ENCODE measurements at places on chromosomes 2 and 18.

DNA sequence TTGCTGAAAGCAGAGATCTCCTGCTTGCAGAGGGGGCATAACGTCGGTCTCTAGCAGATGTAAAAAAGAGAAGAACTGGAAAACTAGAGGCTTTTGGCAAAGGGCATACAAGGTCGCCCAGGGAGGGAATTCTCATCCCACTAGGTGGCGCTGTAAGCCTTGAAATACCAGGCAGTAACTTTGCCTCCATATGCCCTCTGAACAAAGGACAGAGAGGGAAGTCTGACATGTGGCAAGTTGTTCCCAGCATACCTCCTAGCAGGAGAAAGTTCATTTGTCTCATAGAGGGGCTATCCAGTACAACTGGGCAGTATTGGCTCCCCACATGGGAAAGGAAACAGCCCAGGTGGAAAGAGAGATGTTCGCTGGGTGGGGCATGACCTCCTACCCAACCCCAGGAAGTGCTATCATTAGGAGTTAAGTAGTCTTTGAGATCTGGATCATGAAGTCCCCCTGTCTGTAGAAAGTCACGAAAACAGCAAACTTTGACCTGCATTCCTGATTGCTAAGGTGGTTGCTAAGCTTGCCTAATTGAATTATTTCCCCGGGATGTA lies 39.9 kb downstream of the STK17B start:
- peak; percentile 73 for DNase-seq

- DNase-seq, result peak; percentile 91
Measured at GRCh38 chr2:96163768-96164429, 18.7 kb upstream of the DUSP2 start.

- no peak for DNase-seq
Measured at GRCh38 chr18:59650266-59650820, 46.9 kb downstream of the CCBE1 start.

DNA sequence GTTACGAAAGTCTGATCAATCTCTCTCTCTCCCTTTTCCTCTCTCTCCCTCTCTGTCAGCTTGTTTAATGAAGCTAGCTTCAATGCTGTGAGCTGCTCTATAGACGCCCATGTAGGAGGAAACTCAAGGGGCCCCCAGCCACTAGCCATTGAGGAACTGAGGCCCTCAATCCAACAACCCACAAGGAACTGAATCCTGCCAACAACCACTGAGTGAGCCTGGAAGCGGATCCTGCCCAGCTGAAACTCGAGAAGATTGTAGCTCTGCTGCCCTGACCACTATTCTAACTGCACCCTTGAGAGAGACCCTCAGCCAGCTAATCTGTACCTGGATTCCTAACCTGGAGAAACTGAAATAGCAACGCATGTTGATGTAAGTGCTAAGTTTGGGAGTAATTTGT lies 129.2 kb downstream of the BCL11A start:
- DNase-seq, result no peak

DNA sequence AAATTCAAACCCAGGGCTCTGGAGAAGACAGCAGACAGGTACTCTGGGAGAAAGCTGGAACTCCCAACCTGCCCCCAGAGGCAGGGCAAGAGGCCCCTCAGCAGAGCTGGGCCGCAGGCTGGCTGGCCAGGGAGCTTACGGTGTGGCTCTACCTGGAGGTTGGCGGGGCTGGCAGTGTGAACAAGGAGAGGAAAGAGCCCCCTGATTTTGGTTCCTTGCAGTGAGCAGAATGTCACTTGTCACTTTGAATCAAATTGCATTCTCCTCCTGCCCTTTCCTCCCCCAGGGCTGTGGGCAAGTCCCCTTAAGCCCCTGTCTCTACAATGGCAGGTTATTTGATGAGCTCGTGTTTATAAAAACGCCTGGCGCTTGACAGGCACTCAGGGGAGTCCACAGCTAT lies 32.6 kb downstream of the MYO7B start:
- no peak for DNase-seq

- no peak for DNase-seq
Measured at GRCh38 chr2:188117706-188118105, 174.0 kb upstream of the GULP1 start.

DNA sequence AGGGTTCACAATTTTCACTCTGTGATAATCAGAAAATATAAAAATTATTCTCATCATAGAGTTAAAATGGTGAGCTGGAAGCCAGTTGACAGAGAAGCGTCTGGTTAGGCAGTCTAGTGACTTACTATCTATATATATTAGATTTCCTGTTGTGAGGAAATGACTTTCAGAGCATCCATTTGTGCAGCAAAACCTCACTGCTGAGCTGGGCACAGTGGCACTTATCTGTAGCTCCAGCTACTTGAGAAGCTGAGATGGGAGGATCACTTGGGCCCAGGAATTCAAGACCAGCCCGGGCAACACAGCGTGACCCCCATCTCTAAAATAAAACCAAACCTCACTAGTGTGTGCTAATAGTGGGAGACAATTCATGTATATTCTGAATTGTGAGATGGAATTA lies 7.2 kb upstream of the KIAA2012 start:
- no peak for DNase-seq

DNA sequence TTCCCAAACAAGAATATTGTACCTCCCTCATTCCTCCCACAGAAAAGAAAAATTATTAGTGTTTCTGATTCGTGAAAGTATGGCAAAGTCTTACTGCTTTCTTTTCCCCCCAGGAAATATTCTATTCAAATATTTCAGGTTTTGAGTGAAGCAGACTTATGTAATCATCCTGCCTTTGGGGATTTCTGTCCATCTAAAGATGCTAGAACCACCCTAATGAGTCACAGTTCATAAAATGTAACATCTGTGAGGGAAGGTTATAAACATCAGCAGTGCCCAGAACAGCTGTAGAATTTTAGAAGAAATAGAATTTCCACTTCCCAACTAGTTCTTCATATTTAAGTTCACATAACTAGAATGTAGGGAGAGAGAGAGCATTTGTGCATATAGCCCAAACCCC lies 39.0 kb downstream of the EEF1B2 start:
- DNase-seq, result no peak

GRCh38 chr2:25367296-25367695 lies 25.6 kb upstream of the DNMT3A start:
- DNase-seq, result no peak

DNA sequence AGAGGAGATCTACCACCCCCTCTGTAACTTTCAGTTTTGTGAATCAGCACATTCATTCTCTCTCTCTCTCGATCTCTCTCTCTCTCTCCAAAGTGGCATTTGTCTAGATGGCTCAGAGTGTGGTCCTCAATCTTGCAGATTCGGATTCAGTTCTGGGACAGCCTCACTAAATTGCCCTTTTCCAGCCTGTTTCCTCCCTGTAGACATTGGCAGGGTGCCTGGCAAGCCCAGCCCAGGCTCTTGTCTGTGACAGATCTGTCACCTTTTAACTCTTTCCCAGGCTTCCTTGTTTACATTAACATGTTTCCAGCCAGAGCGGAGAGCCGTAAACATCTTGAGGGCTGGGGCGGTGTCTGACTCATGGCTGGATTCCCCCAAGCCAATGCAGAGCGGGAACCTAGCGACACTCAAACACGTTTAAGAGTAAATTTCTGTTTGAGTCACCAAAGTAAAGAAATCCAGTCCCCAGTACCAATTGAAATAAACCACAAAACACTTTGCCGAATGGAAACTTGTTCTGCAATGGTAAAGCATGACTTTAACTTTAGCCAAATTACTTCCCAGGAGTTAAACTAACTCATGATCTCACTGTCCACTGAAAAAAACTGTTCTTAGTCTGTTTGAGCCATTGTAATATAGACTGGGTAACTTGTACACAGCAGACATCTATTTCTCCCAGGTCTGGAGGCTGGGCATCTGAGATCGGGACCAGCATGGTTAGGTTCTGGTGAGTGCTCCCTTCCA lies 6.6 kb upstream of the CYP27C1 start:
- peak; percentile 38 for DNase-seq

- peak; percentile 15 for DNase-seq
Measured at GRCh38 chr2:32061973-32062861, 1.1 kb upstream of the SPAST start.

- DNase-seq, result no peak
Measured at GRCh38 chr18:48959921-48960920, 9.5 kb upstream of the SMAD7 start.
